ENCODE measurements at places on chromosomes 6 and 20.

- DNase-seq: no peak
Observed at GRCh38 chr20:5670036-5670536, 80.1 kb upstream of the SHLD1 start.

DNA sequence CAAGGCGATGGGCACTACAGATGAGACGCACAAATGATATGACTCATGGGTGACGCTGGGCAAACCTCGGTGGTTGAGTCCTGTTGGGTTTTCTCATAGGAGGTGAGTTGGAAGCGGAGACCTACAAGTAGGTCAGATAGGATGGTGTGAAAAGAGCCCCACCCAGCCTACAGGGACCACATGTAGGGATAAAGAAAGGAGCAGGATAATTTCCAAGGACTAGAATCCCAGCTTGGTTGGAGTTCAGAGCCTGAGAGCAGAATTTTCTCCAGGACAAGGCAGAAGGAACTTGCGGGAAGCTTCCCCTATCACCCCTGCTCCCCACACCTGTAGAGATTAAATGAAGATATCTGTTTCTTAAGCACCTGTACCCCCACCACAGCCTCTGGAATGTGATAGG is 489.7 kb upstream of the CDH4 start:
- DNase-seq: no peak

GRCh38 chr6:39441301-39441700 is 118.8 kb upstream of the KCNK16 start:
- no peak for DNase-seq

DNA sequence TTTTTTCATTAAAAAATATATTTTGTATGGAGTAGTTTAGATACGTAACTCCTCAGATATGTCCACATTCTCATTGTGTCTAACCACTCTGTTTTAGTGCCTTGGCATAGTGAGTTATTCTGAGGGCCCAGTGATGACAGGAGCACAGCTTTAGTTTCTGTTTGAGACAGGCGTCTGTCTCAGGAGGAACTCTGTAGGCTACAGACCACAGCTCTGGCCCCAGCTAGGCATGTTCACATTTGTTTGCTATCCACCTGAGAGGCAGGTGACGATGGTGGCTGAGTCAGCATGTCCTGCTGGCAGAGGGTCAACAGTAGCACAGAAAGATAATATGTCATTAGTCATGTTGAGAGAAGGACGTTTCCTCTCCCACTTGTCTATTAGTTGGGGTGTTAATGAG is 16.3 kb downstream of the LRRC1 start:
- no peak for DNase-seq

- DNase-seq: no peak
Observed at GRCh38 chr20:49823152-49823847, 10.7 kb downstream of the SLC9A8 start.

DNA sequence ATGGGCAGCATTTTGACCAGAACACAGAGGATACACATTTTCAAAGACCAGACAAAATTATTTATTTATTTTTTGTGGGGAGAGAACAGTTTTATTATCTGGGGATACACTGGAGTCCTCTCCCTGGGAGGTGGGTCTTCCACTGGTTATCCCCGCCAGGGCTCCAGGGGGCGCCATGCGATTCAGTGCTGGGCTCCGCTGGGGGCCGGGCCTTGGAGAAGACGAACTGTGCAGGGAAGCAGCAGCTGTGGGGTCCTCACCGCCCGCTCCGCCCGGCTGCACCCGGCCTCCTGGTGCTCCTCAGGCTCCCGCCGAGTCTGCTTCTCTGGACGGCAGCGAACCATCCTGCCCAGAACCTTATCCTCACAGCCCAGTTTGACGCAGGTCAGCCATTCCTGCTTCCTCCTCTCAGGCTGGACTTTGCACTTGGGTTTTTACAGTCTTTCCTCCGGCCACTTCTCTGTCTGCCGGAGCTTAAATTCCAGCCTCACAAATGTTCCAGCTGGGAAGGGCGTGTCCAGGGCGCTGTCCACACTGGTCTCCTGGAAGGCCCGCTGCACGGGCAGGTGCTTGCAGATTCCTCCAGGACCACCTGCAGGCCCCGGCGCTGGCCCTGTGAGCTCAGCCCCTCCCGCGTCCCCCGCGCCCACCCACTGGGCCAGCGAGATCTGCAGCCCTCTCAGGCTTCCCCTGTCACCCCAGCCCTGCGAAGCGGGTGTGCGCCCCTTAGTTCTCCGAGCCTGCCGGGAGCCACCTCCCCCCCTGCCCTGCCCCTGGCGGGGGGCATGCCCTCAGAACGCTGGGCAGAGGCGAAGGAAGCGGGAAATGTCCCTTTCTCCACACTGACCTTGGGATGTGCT is 1830.0 kb upstream of the DEFB115 start:
- DNase-seq: no peak

- DNase-seq: no peak
Observed at GRCh38 chr6:125818225-125818657, 27.5 kb downstream of the NCOA7 start.

- no peak for DNase-seq
Observed at GRCh38 chr20:54122189-54122588, 51.6 kb downstream of the CYP24A1 start.

- DNase-seq: no peak
Observed at GRCh38 chr6:20569000-20569610, 34.8 kb downstream of the CDKAL1 start.

DNA sequence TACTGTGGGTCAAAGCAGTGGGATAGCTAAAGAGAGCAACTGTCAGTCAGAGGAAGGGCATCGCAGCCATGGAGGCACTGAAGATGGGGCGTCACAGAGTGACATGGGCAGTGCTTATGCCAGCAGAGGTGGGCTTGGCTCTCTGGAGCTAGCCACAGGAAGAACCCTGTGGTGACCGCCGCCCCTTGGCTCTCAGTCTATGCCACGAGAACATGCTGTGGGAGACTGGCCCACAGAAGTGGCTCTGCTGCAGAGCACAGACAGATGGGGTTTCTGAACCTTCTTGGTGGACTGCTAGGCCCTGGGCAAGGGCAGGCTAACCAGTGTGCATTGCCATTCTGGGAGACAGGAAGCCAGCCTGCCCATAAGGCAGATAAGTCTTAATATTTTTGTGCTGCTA is 290.0 kb upstream of the SUPT3H start:
- DNase-seq: no peak

GRCh38 chr6:140040396-140040795 is 665.9 kb upstream of the CITED2 start:
- no peak for DNase-seq

GRCh38 chr6:15569035-15569995 is 93.5 kb downstream of the DTNBP1 start:
- no peak for DNase-seq

DNA sequence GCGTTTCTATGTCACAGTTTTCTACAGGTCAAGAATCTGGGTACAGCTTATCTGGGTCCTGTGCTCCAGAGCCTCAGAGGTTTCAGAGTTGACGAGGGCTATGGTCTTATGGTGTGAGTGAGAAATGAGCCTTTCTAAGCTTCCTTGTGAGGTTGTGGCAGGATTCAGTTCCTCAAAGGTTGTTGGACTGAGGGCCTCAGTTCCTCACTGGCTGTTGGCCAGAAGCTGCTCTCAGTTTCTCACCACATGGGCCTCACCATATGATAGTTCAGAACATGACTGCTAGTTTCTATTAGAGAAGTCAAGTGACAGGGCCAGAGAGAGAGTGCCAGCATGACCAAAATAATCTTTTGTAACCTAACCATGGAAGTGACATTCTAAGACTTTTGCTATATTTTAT is 96.1 kb downstream of the NUS1 start:
- no peak for DNase-seq

- no peak for DNase-seq
Observed at GRCh38 chr6:42817907-42818306, 36.1 kb downstream of the BICRAL start.

- peak; percentile 89 for DNase-seq
Observed at GRCh38 chr6:52670502-52671409, at the start of gene TMEM14A. Gene TMEM14A, plus strand, starts transcription at chr6:52671113. Its CDS starts 5,990 bp downstream, at chr6:52677103.

All from 8988T (cell line).